ENCODE measurements at places on chromosomes 11 and 22.
A peak's percentile ranks its signal among the peaks of the same experiment; 100 is the strongest.

DNA sequence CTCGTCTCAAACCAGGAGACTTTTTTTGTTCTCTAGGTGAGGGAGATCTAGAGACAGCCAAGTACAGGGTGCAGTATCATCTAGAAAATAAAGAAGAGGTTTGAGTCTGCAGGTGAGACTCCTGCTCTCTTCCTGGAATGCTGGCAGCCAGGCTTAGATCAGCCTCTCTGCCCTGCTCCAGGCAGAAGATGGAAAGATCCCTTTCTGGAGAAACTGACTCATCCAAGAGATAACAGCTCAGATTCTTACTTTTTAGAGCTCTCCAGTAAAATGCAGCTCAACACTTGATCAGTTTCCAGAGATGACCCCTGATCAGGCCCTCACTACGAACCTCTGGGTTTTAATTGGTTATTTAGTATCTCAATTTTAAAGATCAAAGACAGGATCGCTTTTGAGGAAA lies 44.6 kb upstream of the EHF start:
- no peak for DNase-seq

DNA sequence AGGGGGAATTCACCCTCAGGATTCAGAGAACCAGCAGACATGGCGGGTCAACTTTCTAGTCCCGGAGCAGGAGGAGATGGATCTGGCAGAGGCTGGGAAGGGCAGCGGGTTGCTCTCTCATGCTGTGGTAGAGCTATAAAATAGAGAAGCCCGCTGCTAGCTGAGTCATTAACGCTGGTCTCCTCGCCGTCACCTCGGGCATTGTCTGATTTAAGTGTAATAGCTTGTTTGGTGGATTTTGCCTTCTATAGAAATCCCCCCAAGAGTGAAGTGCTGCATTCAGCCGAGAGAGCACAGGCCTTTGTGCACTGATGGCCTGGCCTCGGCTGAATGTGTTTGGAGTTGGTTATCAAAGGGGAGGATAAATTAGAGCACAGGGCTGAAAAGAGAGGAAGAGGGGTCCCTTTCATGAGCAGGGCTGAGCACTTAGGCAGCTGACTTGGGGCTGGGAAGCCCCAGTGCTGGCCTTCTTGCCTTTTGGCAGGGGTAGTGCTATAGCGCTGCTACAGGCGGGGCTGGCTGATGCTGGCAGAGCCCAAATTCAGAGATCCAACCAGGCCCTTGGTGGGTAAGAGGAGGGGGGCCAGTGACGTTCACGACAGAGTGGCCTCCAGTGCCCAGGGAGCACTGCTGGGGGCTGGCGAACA lies 161.1 kb upstream of the CADM1 start:
- DNase-seq, result no peak

DNA sequence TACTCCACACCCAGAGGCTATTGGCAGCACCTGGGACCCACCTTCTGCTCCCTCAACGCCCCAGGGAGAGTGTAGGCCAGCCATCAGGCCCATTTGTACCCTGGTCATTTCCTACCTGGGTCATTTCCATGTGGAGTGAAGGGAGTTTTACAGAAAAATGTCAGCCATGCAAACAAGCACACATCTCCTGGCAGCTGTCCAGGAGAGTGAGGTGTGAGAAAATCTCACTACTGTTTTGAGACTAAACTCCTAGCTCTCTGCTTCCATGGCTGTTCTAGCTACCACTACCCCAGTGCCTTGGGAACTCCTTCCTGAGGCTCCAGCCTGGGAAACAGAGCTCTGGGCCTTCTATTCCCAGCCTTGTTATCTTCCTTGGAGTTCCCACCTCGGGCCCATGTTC lies 2.8 kb upstream of the TMPRSS13 start:
- peak; percentile 13 for DNase-seq

DNA sequence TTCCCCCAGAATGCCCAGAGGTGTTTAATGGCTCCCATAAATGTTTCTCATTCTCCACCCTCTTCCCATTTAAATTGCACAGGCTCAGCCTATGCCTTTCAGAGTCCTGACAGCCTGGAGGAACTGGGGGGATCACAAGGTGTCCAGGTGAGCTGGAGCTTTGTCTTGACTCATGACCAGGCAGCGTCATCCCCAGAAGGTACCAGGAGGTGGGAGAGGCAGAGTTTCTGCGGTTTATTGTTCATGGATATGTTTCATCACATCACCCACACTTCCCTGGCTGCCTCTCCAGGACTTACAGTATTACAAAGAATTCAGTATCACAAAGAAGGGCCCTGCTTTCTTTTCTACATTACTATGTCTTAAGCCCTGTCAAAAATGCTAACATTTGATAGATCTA lies 103.2 kb upstream of the GALNT18 start:
- DNase-seq, result no peak

DNA sequence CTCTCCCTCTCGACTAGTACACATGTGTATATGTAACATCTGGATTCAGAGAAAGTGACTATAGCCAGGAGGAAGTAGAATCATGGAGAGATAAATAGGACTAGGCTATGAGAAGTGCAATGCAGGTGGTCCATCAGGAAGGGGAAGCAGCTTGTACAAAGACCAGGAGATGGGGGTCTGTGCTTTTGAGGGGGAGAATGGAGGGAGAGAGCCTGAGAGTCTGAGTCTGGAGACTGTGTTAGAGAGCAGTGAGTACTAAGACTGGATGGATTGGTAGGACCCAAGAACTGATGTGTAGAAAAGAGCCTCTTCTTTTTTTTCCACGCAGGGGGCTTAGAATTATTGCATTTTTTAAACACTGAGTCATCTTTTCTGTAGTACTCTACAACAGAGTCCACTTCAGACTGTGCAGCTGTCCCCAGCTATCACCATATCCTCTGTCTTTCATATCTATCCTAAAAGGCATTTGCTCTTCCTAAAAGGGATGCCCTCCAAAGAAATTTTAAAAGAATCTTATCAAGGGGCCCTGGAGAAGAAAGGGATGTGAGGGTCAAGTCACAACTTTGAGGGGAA lies 80.4 kb downstream of the BDNF start:
- DNase-seq, result no peak

DNA sequence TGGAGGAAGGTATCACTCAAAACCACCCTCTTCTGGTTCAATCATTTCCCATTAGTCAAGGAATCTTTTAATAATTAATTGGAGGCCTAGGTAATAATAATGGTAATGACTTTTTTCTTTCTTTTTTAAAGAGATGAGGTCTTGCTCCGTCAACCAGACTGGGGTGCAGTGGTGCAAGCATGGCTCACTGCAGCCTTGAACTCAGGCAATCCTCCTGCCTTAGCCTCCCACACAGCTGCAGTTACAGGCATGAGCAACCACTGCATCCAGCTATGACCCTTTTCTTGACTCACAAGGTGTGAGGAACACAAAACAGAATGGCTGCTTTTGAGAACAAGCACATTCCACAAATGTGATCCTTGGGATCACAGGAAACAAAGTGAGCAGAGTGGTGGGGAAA lies 3.6 kb downstream of the POLDIP3 start:
- no peak for DNase-seq

DNA sequence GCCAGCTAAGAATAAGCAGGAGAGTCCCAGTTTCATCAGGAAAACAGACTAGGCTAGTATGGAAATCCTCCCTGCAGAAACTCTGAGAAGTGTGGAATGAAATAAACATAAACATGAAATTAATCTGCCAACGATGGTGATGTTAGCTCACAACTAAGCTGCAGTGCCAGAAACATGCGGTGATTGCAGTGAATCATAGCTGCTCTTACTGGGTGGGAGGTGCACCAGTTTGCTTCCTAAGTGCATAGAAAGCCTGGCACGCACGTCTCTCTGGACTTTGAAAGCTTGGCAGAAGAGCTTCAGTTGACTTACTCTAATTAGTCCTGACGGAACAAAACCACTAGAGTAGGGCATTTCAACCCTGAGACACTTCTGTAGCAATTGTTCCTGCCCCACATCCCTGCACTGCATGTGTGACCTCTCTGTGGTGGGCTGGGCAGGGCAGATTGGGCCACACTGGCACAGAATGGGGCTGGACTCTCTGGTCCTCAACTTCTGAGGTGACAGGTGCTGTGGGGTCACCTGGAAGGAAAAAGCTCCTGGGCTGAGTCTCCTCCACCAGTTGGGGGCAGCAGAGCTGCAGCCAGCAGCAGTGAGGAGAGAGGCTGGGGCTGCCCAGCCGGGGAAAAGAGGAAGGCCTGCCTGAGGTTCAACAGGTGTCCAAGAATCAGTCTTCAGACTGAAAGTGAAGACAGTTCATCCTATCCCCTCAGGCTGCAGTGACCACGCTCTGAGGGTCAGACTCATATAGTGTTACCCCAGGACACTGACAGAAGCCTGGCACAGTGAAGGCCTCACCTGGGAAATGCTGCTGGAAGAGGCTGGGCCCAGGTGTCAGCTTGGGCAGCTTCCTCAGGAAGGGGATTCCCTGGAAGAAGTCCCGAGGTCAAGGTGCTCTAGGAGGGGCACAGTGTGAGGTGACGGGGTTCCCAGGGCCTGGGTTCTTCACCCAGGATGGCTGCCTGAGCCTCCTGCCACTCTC lies 40.5 kb downstream of the GGTLC2 start:
- DNase-seq, result peak; percentile 58

- peak; percentile 86 for DNase-seq
Observed at GRCh38 chr11:66883016-66883965, 26.4 kb downstream of the LRFN4 start.

DNA sequence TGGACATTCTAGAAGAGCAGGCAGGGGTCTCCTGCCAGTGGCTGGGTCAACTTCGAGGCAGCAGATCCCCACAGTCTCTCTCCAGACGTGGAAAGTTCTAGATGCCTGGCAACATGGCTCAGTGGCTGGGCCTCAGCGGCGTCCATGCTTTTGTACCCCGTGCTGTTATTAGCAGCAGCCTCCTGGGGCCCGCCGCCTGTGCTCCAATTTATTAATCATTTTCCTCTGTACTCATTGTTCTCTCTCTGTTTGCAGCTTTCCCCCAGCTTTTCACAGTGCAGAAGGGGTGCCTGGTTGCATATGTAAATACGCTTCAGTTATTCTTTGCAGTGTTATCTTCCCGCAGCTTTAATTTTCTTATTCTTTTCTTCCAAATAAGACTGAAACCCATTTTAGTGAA lies 515.1 kb downstream of the TBC1D22A start:
- no peak for DNase-seq

GRCh38 chr11:118264569-118265465 lies 720 bp upstream of the MPZL2 start:
- no peak for DNase-seq

DNA sequence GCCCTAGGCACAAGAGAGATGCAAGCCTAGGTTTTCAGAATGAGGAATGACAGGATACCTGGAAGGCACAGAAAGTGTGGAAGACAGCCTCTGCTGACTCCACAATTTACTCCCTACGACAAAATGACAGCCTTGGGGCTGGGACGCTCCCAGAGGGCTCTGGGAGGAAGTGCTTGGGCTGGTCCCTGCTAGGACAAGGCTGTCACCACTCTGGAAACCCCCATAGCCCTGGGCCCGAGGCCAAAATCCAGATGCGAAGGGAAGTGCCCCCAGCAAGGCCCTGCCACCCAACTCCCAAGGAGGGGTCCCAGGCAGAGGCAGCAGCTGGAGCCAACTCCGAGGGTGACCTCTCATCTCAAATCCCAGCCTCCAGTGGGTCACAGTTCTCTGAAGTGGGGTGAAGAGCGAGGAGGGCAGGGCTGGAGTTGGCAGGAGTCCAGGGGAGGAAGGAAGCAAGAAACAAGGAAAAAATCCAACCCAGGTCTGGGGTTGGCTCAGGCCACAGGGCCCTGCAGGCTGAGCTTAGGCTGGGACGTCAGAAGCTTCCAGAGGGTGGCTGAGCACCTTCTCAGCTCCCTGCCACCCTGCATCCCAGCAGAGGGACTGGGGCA lies 6.3 kb upstream of the CDC42EP2 start:
- peak; percentile 42 for DNase-seq

DNA sequence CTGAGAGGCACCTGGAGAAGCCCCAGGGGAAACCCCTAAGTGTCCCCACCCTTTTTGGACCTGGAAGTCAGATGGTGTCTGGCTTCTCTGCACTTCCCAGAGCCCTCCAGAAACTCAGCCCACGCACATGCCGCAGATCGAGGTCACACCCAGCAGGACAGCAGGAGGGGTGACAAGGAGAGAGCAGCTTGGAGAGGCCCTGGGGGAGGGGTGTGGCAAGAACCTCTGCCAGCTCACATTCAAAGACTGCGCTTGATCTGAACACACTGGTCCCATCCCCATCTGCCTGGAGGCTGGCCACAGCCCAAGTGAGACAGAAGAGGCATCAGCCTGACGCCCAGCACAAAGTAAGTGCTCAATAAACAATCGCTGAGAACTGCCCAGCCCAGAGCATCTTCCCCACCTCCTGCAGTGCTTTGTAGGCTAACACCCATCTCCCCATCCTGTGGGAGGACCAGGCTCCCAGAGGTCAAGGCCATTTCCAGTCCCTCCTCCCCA lies 21.4 kb downstream of the TMPRSS6 start:
- no peak for DNase-seq

DNA sequence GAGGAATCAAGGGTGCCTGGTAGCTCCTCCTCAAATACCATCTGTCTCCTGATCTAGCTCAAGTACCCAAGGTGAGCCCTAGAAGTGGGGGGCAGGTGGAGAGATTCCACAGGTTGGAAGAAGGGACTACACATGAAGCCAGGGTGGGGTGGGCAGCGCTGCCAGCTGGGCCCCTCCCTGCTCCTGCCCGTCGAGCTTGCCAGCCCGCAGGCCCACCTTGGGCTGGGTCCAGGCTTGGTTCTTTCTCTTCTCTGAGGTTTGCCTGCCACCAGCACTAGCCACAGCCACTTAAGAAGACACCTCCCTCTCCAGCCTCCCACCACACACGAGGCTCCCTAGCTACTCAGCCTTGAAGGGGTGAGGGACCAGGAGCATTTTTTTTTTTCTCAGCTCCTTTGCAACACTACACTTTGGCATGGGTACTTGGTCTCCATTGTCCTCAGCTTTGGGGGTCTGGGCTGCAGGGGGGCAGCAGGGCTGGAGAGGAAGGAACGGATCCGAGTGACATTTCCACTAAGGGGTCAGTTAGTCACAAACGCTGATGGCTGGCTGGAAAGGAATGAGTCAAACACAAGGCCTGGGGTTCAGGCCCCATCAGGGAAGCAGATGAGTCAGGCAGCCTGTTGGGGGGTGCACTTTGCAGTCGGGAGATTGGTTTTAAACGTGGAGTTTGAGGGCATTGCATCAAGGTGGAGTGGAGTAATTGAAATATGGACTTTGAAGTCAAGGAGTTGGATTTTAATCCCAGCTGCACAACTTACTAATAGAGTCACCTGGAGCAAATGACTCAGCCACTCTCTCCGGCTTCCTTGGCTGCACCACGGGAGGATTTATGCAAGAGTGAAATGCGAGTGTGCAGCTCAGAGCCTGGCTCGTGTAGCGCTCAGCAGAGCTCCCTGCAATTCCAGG lies 7.4 kb upstream of the NPTXR start:
- DNase-seq, result no peak

- no peak for DNase-seq
Observed at GRCh38 chr11:1134848-1135445, 22.8 kb upstream of the MUC5AC start.
